T-helper 17 cell (primary cell): ENCODE measurements at places on chromosomes 6 and 20.

DNA sequence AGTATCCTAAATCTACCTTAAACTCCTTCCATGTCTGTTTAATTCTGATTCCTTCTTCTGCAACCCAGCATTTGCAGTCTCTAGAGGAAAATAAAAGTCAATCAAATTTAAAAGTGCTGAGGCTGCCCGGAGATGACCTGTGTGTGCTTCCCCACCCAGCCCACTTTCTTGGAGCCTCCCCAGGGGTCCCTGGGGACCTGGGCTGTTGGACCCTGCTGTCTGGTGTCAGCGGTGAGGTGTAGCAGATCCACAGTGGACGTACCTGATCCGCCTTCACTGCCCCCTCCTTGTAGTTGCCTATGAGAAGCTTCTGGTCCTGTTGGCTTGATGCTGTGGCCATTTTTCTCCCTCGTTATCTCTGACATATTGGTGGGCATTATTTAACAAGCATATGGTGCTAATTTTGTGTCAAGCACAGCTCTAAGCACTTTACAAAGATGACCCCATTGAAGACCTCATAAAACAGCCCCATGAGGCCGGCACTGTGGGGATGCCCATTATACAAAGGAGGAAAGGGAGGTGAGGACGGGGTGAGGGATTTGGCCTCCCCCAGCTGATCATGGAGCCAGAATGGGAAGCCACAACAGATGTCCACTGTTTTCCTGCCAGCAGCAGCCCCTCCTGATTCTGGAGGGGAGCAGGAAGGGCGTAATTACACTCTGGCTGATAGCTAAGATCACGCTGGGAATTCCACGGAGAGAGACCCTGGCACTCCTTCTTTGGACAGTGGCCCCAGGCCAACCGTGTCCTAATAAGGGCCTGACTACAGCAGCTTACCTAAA lies 628.2 kb downstream of the CDH26 start:
- DNase-seq, result no peak

DNA sequence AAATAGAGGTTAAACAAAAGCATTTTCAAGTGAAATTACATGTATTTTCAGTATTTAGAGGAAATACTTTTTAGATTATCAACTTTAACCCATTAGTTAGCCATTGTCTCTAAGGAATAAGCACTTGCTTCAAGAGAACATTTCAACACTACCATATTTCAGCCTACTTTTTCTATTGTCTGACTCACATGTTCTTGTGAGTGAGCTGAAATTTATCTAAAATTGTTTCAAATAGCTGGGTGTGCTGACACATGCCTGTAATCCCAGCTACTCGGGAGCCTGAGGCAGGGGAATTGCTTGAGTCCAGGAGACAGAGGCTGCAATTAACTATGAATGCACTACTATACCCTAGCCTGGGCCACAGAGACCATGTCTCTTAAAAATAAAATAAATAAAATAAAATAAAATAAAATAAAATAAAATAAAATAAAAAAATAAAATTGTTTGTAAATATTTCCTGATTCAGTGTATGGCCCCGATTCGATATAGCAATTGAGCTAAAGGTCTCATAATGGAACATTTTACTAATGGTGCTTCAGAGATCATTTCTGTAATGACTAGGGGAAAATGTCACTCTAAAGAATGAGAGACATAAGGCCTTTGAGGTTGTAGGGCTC lies 324.6 kb upstream of the PLCB4 start:
- no peak for DNase-seq

DNA sequence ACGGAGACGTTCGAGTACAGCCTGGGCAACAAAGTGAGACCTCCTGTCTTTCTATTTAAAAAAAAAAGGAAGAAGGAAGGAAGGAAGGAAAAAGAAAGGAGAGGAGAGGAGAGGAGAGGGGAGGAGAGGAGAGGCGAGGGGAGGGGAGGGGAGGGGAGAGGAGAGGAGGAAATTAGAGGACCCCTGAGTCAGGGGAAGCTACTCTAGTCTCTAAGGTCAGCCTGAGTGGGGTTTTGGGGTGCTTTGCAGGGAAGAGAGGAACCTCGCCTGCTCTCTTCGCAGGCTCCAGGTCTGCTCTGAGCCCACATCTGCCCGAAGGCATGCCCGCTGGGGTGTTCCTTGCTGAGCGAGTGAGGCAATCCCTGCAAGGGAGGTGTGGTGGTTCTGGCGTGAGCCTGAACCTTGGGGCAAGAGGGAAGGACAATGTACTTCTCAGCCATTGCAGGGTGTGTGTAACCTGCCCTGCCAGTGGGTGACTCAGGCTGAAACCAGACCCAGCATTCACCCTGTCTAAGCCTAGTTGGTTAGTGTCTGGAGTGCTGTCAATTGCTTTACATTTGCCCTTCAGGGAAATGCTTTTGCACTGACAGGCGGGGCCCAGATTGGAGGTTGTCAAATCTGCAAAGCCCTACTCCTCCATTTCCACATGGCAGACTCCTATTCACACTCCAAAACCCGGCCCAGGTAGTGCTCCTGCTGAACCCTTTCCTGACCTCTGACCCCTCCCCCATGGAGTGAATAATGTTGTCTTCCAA lies 15.3 kb upstream of the MMP9 start:
- DNase-seq, result no peak

- no peak for DNase-seq
These were observed at the start of gene GDAP1L1 for GRCh38 chr20:44247131-44247571. TSS of gene GDAP1L1 (plus strand) at chr20:44247308. CDS start at chr20:44247335, 27 bp downstream.

DNA sequence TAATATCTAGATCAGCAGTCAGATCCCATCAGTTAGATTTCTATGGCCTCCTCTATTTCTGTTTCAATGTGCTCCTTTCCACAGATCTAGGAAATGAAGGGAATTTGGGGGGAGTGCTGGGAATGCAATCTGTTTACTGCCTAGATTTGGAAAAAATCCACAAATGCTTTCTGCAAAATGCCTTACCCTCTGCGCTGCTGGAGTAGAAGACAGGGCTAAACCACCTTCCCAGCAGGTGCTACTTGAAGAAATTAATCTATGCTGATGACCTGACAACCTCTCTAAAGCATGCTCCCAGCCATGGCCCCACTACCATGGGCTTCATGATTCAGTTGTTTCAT lies 46.2 kb downstream of the LY86 start:
- no peak for DNase-seq

GRCh38 chr6:128161839-128162238 lies 261.0 kb upstream of the THEMIS start:
- DNase-seq, result no peak

GRCh38 chr6:161486361-161487216 lies 212.7 kb upstream of the AGPAT4 start:
- no peak for DNase-seq

DNA sequence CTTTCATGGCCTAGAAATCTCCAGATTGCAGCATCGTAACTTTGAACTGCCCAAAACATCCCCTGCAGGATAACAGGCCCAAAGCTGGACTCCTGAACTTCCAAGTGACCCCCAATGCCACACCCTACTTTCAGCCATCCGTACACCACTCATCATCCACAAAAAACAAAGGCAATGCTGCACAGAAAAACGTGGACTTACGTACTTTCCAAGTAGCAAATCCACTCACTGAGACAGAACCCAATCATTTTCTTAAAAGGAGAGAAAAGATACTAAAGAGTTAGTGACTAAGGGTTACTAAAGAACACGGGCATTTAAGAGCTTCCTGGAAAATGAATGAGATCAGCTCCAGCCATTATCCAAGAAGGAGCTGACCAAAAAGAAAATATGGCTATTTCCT lies 211.0 kb downstream of the WDR27 start:
- no peak for DNase-seq

GRCh38 chr6:162379757-162380409 lies 347.7 kb downstream of the PRKN start:
- no peak for DNase-seq
